ENCODE measurements at places on chromosomes 13 and 19.
A peak's percentile ranks its signal among the peaks of the same experiment; 100 is the strongest.

DNA sequence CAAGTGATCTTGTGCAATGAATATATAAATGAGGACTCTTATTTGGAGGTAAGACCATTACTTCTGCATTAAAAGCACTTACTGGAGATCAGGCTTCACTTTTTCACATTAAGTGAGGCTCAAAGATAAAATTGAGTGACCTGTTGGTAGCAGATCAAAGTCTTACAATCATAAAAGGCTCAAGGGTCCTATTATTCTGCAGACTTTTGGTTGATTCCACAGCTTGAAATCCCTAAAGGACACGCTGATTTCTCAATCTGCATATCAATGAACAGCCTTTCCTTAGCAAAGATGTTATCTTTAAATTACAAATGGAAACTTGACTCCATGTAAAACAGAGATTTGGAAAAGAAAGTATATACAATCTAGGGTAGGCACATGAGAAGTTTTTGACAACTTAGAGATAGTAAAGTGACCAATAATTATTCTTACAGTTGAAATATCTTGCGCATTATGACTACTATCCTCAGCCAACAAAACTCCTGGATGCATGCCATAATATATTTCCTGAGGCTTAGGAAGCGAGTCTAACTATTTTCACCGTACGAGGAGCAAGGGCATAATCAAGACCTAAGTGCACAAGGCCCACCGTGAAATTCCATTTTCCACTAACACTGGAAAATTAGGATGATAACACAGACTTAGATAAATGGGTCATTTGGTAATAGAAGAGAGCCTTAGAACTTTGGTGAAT lies 640.7 kb downstream of the LIG4 start:
- DNase-seq: no peak

DNA sequence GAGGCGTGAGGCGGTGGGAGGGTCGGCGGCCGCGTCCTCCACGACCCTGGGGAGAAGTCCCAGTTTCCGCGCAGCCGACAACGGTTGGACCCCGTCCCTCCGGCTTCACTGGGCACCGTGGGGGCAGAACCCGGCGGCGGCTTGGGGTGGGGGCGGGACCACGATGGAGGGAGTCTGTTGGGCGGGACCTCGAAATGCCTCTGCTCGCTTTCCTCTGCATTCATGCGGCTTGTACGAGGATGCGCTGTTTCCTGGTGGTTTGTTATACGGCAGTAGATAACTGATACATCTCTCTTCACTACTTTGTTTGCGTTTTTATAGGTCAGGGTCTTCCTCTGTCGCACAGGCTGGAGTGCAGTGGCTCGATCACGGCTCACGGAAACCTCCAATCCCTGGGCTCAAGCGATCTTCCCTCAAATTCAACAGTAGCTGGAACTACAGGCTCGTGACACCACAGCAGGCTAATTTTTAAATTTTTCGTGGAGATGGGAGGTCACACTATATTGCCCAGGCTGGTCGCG lies 24.6 kb upstream of the ZNF846 start:
- DNase-seq: no peak

DNA sequence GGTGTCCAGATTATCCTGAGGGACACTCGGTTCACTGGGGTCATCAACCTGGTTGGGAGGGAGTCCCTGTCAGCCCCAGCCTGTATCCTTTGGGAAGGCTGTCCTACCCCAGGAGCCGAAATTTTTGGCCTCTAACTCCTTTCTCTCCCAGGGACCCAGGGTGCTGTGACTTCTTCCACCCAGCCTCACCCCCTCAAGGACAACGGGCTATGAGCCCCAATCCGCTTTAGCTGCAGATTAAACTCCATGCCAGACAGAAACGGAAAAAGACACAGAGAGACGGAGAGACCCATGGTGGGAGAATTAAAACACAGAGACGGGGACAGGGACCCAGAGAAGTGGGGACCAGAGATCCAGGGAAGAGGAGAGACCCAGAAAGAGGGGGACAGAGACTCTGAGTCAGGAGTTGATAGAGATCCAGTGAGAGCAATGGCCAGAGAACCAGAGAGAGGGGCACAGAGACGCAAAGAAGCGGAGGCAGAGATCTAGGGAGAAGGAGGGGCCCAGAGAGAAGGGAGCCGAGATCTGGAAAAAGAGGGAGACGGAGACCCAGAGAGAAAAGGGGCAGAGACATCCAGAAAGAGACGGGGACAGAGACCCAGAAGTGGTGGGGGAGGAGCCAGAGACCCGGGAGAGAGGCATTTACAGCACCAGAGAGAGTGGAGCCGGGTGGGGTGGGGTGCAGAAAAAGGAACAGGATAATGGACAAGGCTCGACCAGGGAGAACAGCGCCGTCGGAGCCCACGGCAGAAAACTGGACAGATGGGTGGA lies 703 bp downstream of the SLC17A7 start:
- DNase-seq: no peak

- no peak for DNase-seq
These were observed 1248.8 kb downstream of the UQCRFS1 start for GRCh38 chr19:27964185-27964584.

DNA sequence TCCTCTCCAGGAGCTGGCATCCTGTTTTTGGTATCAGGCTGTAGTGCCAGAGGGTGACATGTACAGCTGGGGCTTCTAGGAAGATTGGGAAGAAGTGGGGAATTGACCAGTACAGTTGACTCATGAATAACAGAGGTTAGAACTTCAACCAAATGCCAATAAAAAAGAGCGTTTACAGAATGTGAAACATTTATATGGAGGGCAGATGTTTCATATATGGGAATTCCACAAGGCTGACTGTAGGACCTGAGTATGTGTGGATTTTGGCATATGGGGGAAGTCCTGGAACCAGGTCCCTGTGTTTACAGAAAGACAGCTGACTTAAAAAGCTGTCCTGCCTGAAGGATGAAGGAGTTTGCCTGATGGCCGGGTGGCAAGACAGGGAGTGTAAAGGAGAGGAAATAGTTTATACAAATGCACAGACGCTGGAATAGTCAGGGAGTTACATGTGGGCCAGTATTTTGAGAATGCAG lies 5.2 kb downstream of the CHAMP1 start:
- no peak for DNase-seq

- DNase-seq: no peak
These were observed 45.5 kb upstream of the C13orf46 start for GRCh38 chr13:114019367-114019766.

- no peak for DNase-seq
These were observed 19.4 kb upstream of the MKNK2 start for GRCh38 chr19:2070436-2070827.

- no peak for DNase-seq
These were observed 18.4 kb upstream of the MYADM start for GRCh38 chr19:53849237-53849676.

DNA sequence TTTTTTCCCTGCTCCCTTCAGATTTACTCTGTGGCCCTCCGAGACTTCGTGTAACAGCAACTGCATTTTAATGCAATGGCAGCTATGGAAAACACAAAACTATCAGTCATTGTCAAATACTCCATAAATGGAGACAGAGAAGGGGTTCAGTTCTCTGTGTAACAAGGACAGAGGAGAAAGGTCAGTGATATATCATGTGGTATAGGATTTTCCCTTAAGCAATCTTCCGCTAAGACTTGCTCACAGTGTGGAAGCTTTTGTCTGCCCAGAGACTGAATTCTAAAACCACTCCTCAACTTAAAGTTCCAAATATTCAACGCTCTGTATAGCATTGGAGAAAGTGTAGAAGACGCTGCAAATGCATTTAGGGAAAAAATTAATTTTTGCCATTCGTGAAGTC lies 111.3 kb upstream of the EDNRB start:
- DNase-seq: no peak

GRCh38 chr19:37929355-37929923 lies 22.4 kb downstream of the SIPA1L3 start:
- DNase-seq: no peak

GRCh38 chr13:84951128-84951527 lies 848.1 kb downstream of the SLITRK6 start:
- no peak for DNase-seq

- DNase-seq: no peak
These were observed 25.0 kb downstream of the LRCH1 start for GRCh38 chr13:46577696-46578589.

DNA sequence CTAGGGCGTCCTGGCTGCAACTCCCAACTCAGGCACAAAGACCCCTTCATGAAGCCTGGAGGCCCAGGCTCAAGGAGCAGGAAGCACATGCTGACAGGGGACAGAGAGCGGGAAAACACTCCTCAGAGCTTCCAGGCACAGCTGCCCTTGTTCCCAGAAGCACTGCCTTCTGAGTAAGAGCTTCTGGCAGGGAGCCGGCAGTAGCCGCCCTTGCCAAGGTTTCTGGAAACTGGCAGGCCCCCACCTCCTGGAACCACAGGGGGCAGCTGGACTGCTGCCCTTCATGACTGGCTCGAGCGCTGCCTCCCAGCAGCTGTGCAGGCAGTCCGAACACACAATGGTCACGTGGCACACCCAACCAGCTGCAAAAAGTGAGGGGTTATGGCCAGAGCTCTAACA lies 33.6 kb upstream of the EPHX3 start:
- DNase-seq: peak; percentile 67

DNA sequence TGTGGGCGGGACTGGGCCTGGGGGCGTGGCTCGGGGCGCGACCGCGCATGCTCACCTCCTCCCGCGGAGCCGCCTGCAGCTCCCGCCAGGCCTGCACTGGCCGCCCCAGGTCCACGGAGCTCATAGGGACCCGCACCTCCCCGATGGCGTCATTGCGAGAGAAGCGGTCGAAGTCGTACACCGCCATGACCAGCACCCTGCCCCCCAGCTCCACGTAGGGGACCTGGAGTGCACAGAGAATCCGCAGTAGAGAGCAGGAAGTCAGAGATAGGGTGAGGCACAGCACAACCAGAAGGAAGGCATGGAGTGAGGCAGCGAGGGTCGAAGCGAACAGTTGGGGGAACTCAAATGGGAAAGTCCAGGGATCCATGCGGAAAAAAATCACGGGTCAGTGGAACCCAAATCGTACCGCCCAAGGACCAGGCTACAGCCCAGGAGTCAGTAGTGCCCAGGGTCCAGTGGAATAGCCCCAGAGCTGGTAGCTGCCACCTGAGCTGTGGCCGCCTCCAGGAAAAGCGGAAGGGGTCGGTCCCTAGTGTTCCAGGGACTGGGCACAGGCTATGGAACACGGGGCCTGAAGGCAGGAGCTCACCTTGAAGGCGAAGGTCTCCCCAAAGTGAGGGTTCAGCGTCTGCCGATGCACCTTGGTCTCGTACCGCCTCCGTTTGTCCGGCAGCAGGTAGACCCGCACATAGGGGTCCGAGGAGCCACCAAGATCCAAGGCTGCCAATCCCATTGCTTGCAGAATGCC lies 4.8 kb downstream of the SYT5 start:
- no peak for DNase-seq

DNA sequence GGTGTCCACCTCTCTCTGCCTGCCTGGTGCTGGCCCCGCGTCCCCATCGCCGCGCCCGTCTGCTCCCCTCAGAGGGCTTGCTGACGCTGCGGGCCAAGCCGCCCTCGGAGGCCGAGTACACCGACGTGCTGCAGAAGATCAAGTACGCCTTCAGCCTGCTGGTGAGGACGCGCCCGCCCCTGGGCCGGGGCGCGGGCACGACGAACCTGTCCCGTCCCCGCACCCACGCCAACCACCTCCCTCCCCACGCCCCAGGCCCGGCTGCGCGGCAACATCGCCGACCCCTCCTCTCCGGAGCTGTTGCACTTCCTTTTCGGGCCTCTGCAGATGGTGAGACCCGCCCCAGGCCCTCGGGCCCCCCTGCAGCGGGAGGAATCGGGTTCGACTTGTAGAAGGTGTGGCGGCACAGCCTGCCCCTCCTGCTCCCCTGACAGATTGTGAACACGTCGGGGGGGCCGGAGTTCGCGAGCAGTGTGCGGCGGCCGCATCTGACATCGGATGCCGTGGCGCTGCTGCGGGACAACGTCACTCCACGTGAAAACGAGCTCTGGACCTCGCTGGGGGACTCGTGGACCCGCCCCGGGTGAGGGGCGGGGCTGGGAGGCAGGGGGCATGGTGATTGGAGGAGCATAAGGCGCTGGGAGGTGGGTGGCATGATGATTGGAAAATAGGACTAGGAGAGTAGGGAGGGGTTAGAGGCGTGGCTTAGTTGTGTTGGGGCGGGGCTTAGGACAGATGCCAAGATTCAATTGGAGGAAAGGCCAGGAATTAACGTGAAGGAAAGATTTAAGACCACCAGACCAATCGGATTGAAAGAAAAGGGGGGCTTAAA lies 6.6 kb downstream of the EPS8L1 start:
- no peak for DNase-seq

DNA sequence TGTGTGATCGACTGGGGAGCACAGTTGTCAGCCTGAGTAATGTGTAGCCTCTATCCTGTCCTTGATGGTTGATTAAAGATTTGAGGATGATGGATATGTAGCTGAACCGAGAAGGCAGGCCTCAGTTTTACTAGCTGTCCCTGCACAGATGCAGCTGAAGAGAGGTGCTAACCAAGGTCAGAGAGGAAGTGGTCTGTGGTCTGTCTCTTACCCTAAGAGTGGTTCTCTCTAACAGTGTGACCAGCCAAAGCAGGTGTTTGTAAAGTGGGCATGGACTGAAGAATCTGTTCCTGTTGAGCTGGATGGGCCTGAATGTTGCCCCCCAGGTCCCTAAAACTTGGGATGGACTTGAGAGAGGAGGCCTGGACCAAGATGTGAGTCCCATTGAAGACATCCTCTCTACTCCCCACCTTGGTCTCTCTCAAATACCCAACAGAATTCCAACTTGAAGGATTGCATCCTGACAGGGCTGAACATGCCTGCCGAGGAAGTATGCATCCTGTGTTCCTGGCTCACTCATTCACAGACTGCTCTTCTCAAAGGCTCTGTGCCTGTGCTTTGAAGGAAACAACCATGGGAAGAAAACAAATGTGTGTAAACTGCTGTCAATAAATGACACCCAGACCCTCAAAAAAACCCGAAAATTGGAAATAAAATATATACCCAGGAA lies 223.8 kb downstream of the MAB21L1 start:
- no peak for DNase-seq

DNA sequence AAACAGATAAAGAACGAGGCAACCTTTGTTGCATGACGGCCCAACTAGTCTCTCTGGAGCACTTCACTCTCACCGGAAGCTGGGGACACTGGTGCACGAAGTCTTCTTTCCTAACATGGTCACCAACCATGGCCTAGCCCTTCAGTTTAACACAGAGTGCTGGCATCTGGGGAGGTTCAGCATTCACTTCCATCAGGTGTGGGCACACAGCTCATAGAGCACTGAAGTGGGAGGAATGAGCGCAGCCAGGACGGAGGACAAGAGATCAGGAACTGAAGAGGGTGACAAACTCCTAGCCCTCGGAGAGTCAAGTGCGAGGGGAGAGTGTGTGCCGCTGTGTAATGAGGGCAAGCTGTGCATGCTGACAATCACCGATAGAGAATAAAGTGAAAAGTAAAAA lies 92.4 kb downstream of the CDADC1 start:
- no peak for DNase-seq

DNA sequence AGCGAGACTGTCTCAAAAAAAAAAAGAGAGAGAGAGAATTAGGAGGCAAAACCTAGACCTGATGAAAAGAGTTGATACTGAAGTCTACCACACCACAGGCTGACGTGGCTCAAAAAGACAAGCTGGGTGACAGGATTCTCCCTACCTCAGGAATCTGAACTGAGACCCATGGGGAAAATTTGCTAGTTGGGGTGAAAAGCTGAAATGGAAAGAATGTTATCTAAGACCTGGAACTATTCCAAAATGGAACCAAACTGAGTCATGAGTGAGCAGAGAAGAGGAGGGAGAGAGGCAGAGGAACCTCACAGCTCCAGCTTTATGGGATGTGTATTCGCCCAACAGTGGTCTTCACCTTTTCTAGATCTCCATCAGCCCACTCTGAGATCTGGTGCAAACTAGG lies 11.7 kb downstream of the SMG9 start:
- DNase-seq: no peak
